Activated CD4-positive, alpha-beta memory T cell treated with anti-CD3 and anti-CD28 coated beads for 36 hours (primary cell): ENCODE measurements at places on chromosomes 7 and 10. TPM values are rescaled to one million over a fixed set of nuclear protein-coding genes. Genes with fewer than 3 reads are reported as not detected.

DNA sequence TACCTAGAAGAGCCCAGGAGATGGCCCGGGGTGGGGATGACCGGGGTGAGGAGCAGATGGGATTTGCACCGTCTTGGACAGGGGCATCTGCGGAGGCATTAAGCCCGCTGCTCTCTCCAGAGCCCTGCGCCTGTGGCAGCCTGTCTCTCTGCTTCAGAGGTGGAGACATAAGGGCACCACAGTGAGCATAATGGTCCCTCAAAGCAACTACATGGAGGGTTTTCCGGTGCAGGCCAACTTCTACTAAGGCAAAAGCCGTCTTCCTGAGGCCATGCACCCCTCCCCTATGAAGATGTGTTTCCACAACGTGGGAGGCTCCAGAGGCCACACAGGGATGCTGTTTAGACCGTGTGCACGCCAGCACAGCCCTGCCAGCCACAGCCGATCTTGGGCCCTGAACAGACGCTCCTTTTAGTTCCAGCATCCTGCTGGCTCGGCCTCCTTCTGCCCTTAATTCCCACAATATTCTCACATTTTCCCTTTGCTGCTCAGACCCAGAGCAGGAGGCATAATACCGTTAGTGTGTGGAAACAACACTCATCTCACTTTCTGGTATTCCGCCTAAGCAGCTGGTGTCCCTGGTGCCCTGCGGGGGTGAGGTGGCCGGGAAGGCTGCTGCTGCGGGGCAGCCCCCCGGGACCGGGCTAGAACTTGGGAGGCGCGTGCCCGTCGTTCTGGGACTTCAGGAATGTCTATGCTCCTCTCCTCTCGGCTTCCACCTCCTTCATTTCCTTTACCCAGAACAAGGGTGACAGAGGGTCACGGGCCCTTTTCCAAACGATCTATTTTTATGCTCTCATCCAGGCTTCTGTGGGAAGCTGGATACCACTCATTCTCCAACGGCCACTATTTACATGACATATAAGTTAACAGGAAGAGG, 266.9 kb downstream of the TNS3 start:
- no peak for DNase-seq

DNA sequence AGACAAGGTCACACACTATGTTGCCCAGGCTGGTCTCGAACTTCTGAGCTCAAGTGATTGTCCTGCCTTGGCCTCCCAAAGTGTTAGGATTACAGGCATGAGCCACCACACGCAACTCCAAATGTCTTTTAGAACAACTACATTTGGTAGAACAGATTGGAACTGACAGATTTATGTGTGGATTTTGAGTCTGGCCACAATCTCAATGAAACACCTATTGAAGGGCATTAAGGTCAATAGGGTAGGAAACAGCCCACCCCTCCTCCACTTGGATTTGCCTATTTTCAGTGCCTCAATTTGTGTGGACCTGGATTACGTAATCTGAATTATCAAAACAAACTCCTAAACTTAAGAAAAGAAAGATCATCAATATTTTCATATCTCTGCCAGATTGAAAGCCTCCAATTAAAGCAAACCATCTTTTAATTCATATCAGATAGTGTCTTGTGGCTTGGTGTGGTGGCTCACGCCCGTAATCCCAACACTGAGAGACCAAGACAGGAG, 15.5 kb upstream of the CYP51A1 start:
- no peak for DNase-seq

CYP3A5 gene
- total RNA-seq, result not detected

CREM gene
- 164 TPM for total RNA-seq

PNLIPRP1 gene
- total RNA-seq, result not detected
